ENCODE measurements at places on chromosomes 5 and 9. TPM values are rescaled to one million over a fixed set of nuclear protein-coding genes. Genes with fewer than 3 reads are reported as not detected.
A peak's percentile ranks its signal among the peaks of the same experiment; 100 is the strongest.

Gene FABP6
- not detected for total RNA-seq

Gene NXNL2
- total RNA-seq = not detected

Gene KCNIP1
- 2.9 TPM for total RNA-seq

Gene ARL14EPL
- 1.9 TPM for total RNA-seq

Gene LCN9
- total RNA-seq = not detected

Gene PCDHAC1
- 2.9 TPM for total RNA-seq

Gene NSMF
- total RNA-seq = 8.7 TPM

Gene FBXL7
- 7.9 TPM for total RNA-seq

Gene PCDHB15
- total RNA-seq = 3.4 TPM

DNA sequence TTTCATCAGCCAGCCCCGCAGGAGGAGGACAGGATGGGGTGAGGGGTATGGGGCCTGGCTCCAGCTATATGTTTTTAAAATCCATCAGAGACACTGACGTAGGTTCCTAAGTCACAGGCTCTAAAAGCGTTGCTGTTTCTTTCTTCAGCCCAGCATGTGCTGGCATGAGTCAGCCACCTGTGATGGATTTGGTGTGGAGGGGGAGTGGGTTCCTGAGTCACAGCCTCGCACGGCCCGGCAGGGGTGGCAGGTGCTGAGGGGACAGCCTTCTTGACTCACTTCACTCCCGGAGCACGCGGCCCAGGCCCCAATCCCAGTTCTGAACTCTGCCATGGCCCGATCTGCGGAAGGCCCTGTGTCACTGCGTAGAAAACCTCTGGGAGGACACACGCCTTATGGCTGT, 38.8 kb upstream of the RPL26L1 start:
- DNase-seq = no peak

GRCh38 chr9:19998153-19998552, 209.3 kb upstream of the SLC24A2 start:
- no peak for DNase-seq

DNA sequence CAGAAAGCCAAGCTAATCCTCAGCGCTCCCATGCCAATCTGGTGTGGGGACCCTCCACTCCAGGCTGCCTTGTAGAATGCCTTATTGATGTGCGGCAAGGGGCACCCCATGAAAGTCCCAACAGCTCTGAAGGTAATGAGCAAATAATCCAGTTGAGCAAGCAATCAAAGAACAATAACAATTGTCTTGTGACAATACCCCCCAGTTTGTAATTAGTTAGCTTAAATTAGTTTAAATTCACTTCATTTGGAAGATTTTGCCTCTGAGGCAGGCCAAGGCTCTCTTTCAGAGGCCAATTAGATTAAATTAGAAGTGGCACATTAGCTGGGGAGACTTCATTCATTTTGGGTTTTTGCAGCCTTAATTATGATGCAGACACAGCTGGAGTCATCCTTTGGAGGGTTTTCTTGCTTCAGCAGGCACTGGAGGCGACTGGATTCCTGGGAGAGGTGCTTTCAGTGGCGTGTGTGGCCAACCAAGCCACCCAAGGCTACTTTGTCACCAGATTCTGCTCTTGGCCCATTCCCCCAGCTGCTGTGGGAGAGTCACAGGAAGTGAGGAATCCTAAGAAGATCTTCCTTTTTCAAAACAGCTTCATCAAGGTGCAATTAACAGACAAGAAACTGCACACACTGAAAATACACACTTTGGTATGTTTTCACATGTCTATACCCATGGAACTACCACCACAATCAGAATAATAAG, 17.9 kb upstream of the FBP1 start:
- no peak for DNase-seq

DNA sequence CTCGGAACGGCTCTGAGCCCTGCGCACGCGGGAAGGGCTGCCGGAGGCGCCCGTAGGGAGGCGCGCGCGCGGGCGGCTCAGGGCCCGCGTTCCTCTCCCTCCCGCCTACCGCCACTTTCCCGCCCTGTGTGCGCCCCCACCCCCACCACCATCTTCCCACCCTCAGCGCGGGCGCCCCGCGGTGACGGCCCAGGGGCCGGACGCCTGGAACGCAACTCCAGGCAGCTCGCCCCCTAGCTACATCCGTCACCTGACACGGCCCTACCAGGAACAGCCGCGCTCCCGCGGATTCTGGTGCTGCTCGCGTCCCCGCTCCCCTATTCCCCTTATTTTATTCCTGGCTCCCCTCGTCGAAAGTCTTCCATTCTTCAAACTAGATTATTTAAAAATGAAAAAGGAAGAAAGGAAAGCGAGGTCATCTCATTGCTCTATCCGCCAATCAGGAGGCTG, at the start of gene CDKN2B-AS1:
CDKN2B-AS1 (plus strand) TSS at position 236 of the 450 bp plus-strand sequence.
- DNase-seq = peak; percentile 37

- DNase-seq = peak; percentile 84
Observed at GRCh38 chr9:89675058-89675742, 70.4 kb downstream of the GADD45G start.

DNA sequence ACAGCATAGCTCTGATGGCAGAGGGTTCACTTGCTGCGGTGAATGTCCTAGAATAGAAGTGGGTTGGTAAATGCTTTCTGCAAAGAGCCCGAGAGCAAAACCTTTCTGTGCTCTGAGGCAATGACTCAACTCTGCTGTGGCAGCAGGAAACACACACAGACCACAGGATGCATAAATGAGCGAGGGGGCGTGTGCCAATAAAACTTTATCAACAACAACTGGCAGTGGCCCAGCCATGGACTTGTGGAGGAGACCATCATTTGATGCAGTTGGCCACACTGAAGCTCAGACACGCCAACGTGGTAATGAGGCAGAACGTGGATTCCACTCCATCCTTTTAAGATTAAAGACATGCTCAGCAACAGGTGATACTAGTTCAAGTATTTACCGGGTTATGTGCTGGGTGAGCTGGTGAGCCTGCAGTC, 6.8 kb downstream of the MRPL36 start:
- no peak for DNase-seq

GRCh38 chr9:105158898-105159297, 85.6 kb upstream of the SLC44A1 start:
- no peak for DNase-seq

GRCh38 chr5:180118391-180118791, 46.8 kb upstream of the RNF130 start:
- no peak for DNase-seq

- peak; percentile 71 for DNase-seq
Observed at GRCh38 chr5:17169507-17169906, 47.9 kb upstream of the BASP1 start.

- no peak for DNase-seq
Observed at GRCh38 chr5:17156463-17156862, 61.0 kb upstream of the BASP1 start.

DNA sequence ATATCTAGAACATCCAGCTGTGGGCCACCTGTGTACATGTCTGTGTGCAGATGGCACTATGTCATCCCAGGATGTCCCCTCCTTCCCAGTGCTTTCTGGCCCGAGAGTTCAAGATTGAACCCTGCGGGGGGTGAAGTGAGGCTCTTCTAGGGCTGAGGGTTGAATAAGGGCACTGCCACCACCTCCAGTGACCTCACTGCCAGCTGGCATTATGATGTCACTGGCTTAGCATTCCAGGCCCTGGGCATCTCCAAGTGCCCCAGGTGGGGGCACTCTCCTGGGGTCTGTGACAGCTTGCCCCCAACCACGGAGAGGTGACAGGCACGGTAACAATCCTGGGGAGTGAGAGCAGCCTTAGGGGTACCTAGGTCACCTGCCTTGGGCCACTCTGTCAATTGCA, 27.1 kb downstream of the CXXC5 start:
- no peak for DNase-seq

DNA sequence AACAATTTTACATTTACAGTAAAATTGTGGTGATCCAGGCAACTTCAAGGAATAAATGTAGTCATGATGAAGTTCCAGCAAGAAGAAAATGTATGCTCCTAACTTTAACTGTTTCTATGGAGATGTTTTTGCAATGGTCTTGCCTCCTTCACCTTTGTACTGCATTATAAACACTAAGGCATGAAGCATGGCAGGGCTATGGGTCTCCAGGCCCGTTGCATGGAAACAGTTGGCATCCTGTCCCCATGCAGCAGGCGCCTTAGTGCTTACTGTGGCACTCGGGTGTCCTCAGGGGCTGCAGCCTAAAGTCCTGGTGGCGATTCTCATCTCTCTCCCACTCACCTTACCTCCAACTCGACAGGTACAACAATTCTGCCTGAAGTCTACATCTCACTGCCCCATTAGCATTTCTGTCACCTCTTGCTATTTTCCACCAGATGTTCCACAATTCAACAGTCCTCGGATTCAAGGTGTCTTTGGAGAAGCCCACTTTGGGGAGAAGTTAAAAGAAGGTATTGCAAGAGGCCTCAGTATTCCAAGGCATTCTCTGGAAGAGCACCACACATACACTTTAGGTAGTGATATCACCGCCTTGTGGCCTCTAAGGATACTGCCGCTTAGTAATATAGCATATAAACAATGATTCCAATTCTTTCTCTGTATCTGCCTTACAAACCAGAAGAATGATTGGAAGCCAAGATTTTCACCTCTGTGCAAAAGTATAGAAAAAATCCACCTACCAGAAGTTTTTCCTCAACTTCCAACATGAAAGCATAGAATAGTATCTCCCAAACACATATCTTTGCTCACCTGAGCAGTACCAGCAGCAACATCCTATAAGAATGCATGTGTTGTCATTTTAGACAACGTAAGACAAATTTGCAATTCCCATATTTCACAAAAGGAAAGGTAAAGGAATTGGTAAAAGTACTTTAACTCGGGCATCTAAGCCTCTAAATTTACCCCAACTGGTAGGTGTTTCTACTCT, 5.1 kb downstream of the LIFR start:
- peak; percentile 51 for DNase-seq

All from umbilical cord (tissue), 2 donors.